ENCODE measurements at places on chromosomes 5 and 9.
A peak's percentile ranks its signal among the peaks of the same experiment; 100 is the strongest.

DNA sequence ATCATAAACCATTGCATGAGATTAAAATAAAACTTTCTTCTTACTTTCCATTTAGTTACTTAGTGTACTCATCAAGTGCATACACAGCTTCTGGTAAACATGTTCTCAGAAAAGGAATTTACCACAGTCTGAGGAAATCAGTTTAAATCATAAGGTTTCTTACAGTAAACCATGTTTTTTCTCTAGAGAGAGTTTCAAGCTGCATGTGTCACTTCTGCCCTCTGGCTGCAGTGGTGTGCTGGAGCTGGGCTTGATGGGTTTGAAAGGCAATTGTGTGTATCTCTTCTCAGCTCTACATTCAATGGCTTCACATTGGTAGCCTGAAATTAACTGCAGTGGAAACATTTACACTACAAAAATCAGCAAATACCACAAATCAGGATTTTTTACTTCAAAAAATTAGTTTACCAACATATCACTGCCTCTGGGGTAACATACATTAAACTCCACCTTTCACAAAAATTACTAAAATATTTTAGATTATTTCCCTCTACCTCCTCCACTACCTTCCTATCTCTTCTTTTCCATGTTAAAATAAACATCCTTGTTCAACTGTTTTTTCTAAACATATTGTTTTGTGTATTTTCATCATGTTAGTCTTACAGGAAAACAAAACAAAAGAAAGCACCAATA lies 414.3 kb downstream of the ANXA1 start:
- no peak for DNase-seq

DNA sequence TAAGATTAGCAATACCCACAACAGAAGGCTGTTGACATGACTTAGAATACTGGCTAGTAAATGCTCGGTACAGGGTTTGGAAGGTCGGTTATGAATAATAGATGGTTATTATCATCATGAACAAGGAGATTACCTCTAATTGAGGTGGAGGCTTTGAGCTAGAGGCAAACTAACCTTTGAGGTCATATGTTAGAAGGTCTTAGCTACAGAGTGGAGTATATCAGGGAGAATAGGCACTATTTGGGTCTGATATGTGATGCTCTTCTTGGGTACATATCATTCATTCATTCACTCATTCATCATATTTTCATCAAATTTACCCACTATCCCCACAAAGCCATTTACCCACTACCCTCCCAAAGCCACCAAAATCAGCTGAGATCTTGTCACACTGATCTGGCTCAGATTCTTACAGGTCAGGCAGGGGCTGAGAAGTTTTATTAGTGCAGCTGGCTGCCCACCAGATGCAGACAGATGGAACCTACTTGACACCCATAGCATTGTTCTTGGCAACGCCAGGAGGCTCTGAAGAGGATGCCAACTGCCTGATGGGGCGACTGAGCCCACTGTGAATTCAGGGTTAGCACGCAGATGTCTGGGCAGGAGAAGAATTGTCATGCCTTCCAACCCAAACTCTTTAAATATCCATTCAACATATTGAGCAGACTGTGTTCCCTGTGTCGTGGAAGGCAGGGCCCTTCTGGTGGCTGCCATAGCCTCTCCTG lies 90.2 kb upstream of the SH3PXD2B start:
- no peak for DNase-seq

DNA sequence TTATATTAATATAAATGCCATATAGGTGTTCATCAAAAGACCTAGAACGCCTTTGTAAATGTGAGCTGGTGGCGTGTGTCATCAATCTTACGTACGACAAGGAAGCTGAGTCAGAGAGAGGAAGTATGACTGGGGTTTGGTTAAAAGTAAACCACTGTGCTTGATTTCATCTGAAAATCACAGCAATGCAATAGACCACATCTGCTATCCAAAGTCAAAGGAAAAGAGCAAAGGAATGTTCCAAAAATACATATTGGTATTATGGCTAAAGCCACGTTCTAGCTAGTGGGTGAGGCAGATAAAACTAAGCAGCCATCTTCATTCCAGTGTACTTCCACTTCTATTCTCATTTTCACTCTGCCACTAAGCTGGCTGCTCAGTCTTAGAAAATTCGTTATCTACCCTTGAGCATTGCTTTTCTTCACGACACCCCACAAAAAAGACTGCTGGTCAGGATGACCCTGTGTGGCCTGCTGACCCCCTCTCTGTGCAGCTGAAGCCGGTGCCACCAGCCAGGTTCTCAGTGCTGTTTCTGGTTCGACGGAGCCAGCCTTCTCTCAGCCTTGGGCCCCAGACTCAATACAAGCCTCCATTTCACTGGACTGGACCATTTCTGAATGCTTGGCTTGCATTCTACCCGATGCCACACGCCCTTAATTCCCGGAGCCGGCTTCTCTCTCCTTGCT lies 23.8 kb downstream of the SHC3 start:
- DNase-seq: no peak

DNA sequence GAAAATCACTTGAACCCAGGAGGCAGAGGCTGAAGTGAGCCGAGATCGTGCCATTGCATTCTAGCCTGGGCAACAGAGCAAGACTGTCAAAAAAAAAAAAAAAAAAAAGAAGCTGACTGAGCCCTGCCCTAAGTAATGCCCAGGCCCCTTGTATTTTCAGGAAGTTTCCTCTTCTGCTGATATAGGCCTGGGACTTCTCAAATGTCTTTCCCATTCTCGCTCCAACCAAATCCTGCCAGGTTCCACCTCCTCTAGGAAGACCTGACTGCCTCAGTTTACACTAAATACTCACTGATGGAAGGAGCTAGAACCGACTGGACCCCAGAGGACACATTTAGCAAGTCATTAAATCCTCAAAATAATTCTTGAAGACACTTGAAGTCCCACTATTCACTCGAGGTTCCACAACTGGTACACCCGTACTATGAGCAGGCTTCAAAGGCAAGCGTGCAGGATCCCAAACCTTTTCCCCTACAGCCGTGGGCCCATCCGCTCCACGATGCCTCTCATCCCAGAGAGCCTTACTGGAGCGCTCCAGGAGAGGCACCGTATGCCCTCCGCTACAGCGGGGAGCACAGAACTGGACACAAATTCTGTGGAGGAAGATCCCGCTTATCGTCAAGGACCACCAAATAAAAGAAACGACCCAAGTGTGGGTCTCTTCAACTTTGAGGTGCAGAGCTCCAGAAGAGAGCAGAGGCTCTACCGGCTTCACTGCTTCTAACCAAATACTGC lies 676 bp downstream of the NOL6 start:
- no peak for DNase-seq

GRCh38 chr9:113340011-113340699 lies at the start of gene WDR31:
Gene WDR31 (minus strand): TSS chr9:113340275. CDS start chr9:113332022, 8,253 bp downstream.
- peak; percentile 25 for DNase-seq
